Muscle of leg (tissue), 16 donors: ENCODE measurements at places on chromosomes 2 and 18. TPM values are rescaled to one million over a fixed set of nuclear protein-coding genes. Genes with fewer than 3 reads are reported as not detected.

The ALK gene
- 0.13 TPM for polyA plus RNA-seq

The PLA2R1 gene
- polyA plus RNA-seq, result 0.73 TPM

- no peak for DNase-seq
These were observed 95.8 kb upstream of the TEX51 start for GRCh38 chr2:126802774-126803433.

DNA sequence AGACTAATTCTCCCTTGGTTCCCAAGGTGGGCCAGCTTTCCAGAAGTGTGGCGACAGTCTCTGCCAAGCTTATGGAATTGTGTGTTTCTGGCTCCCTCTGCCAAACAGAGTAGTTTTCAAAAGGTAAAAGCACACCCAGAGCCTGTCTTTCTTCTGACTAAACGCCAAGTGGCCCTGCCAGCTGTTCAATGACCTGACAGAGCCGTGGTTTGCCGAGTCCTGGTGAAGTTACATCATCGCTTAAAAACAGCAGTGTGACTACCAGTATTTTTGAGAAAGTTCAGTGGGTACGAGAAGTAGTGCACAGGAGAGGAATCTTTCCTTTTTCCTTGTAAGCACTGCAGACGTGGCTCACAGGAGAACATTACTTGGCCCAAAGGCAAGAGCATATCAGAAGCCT is 1.9 kb downstream of the PER2 start:
- DNase-seq, result peak; percentile 73

GRCh38 chr2:175169191-175169590 is 1.2 kb upstream of the ATF2 start:
- no peak for DNase-seq

DNA sequence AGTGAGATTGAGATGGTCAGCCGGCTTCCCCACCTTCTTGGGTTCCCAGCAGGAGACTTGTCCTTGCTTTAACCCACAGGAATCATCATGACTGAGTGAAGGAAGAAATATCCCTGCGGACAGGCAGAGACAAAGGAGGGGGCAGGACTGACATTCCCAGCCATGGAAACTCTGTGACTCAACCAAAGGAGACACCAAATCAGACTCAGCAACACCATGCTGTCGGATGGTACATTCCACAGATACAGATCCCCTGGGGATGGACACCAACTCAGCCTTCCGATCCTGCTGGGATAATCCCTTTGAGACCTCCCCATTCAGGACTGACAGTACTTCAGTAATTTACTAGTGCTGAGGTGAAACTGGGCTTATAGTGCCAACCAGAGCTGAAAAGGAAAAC is 518.3 kb downstream of the XIRP2 start:
- no peak for DNase-seq

DNA sequence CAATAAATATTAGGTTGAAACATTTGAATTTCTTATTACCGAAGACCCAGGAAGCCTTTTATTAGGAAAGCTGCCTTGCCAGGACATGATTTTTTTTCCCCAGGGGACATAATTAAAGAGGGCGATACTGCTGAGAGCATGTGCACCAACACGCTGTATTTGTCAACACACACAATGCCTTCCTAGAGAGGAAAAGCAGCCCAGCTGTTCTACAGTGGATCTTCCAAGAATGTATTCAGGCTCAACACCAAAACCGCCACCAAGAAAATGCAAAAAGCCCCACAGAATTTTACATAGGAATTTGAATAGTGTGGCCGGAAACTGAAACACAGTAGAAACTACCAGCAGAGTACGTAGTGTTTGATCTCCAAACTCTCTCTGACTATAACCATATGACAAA is 320.4 kb downstream of the DLGAP1 start:
- peak; percentile 13 for DNase-seq

DNA sequence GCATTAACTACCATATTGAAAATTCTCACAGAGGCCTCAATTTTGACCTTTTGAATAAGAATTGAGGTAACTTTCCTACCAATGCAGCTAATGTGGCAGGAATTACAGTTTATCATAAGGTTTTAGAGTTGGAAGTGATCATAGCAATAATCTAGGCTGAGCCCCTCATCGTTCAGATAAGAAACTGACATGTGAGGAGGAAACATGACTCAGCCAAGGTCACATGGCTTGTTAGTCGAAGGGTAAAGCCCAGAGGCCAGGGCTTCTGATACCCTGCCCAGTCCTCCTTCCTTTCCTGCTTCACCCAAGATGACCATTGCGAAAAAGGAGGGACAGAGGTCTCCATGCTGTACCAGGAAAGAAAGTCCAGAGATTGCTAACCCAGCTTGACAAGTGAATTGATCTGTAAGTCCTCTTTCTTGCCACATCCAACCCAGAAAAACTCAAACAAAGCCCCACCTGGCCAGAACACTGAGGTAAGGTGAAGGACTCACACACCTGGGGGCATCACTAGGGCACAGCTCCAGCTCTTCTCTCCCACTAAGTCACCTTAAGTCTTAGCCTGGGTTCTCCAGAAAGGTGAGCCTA is 174.8 kb downstream of the EN1 start:
- DNase-seq, result no peak

GRCh38 chr2:162232027-162232426 is 11.2 kb downstream of the FAP start:
- DNase-seq, result no peak
